ENCODE measurements at places on chromosomes 1 and 21. TPM values are rescaled to one million over a fixed set of nuclear protein-coding genes. Genes with fewer than 3 reads are reported as not detected.

Gene TSSK3
- 0.51 TPM for total RNA-seq

Gene CHIA
- not detected for total RNA-seq

DNA sequence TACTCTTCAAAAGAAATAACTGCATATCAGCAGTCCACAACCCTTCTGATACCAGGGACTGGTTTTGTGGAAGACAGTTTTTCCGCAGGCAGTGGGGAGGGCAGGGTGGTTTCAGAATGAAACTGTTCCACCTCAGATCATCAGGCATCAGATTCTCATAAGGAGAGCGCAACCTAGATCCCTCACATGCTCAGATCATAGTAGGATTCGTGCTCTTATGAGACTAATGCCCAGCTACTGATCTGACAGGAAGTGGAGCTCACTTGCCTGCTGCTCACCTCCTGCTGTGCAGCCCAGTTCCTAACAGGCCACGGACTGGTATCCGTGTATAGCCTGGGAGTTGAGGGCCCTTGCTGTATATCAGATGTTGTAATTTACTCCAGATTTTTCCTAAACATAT, 11.5 kb downstream of the RO60 start:
- no peak for DNase-seq

- DNase-seq = no peak
Observed at GRCh38 chr1:168555508-168556046, 11.8 kb upstream of the XCL2 start.

DNA sequence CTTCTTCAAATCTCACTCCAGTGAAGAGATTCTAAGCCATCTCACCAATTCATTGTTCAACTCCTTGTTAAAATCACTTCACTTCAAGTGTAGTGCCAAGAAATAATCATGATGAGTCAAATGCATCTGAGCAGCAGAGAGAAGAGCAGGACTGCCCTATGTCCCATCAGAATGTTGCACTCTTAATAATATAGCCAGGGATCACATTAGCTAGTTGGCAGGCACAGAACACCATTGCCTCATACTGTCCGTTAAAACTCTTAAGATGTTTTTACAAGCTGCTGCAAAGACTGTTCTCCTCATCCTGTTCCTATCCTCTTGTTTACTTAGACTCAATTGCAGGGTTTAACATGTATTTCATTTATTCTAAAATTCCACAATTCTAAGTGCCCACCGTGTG, 432.9 kb downstream of the PLPP3 start:
- no peak for DNase-seq

DNA sequence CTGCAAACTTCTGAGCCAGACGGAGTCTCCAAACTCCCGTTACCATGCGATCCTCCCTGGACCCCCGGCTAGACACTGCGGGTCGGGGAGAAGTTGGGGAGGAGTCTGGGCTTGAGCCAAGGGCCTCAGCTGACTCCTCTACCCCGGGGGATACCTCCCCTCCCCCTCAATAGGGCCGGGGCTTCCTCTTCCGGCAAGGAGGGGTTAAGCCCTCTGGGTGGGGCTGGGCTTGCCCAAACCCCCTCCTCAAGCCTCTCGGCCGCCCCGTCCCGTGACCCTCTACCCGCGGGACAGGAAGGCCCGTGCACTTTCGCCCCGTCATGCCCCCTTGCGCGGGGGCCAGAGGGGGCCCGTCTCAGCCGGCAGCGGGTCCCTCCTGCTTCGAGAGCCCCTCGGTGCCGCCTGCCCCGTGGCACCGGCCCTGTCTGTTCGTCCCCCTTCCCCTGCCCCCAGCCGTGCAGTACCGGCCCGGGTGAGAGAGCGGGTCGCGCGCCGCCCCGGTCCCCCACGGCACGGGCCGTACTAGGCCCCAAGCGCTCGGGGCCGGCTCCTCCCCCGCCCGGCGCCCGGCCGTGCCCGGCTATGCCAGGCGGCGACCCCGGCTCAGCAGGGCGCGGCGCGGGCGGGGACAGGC, 652 bp downstream of the ARL8A start:
- no peak for DNase-seq

Measured in activated naive CD8-positive, alpha-beta T cell treated with anti-CD3 and anti-CD28 coated beads, Interleukin-2, amount 10 ng/mL, durations not matched to agents 7 days and 5 days (primary cell).